ENCODE measurements at places on chromosomes 13 and 19. TPM values are rescaled to one million over a fixed set of nuclear protein-coding genes. Genes with fewer than 3 reads are reported as not detected.

Gene ACER1
- total RNA-seq = 0.52 TPM

Gene GRK1
- not detected for total RNA-seq

GRCh38 chr19:10189616-10190015 lies 5.1 kb downstream of the DNMT1 start:
- DNase-seq = no peak

- DNase-seq = no peak
These were observed 1.3 kb downstream of the SAFB start for GRCh38 chr19:5624018-5624663.

- no peak for DNase-seq
These were observed 147.4 kb downstream of the PTPRS start for GRCh38 chr19:5193192-5193591.

DNA sequence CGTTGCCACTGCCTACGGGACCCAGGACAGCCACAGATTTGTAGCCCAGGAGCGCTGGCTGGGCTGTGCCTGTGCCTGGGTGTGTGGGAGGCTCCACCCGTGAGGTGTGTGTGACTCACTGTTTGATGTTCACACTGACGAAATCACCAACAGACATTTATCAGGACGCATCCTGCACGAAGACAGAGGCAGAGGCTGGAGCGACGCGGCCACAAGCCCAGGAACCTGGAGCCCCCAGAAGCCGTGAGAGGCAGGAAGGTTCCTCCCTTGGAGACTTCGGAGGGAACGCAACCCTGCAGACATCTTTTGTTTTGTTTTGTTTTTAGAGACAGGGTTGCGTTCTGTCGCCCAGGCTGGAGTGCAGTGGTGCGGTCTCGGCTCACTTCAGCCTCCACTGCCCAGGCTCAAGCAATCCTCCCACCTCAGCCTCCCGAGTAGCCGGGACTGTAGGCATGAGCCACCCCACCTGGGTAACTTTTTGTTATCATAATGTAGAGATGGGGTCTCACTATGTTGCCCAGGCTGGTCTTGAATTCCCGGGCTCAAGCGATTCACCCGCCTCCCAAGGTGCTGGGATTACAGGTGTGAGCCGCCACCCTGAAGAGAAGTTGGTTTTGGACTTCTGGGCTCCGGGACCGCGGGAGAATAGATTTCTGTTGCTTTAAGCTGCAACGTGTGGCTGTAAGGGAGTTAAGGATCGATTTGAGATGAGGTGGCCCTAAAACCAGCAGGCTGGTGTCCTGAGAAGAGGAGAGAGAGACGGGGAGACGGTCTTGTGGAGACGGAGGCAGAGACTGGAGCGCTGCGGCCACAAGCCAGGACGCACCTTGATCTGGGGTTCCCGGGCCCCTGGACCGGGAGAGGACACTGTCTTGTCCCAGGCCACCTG lies 24.9 kb upstream of the WDR18 start:
- DNase-seq = no peak

DNA sequence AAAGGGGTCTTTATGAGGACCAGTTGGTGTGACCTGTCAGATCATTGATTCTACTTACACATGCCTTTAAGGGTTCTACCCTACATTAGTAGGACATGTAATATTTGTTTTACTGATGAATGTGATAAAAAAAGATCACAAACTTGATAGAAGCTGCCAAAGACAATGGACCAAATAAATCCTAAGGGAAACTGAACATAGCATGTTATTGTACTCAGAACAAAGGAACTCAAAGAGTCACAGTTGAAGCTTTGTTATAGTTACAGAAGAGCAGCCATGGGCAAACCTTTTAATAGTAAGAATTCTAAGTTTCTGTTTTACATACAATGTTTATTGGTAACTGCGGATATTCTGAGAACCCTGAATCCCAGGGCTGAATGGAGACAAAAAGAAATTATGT lies 780.1 kb downstream of the SLITRK6 start:
- DNase-seq = no peak

DNA sequence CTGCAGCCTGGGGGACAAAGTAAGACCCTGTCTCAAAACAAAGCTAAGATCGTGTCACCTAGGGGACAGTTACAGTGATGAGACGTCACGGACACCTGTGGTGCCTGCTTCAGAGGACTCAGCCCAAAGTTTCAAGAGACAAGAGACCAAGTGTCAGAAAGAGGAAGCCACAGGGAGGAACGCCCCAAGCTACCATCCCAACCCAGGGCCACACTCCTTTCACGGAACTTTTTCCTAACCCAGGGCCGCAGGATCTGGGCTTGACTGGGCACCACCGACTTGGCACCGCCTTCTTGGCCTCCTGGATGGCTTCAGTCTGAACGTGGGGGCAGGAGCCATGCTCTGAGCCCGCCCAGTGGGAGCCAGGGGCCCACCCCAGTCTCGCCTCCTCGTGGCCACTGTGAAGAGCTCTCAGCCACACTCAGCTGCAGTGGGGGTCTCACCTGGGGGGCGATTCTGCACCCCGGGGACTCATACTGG lies 8.5 kb downstream of the MOB3A start:
- no peak for DNase-seq

Gene NCR1
- total RNA-seq = 0.61 TPM

Gene C1QTNF9
- total RNA-seq = not detected

DNA sequence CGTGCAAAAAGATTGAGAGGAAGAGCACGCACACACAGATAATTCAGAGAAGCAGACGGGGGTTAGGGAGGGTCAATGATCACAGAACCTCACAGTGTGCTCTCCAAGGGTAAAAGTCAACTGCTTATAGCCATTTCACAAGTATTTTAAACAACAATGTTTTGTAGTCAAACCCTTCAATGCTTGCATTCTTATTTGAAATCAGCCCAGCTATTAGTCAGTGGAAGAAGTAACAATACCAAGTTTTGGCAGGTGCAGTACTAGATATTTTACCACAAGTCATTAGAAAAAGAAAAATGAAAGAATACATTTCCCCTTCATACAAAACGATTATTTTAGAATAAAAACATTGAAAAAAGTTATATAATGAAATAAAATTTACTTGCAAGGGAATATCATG lies 2.6 kb downstream of the CSNK1A1L start:
- DNase-seq = no peak

Gene PEG3
- not detected for total RNA-seq

DNA sequence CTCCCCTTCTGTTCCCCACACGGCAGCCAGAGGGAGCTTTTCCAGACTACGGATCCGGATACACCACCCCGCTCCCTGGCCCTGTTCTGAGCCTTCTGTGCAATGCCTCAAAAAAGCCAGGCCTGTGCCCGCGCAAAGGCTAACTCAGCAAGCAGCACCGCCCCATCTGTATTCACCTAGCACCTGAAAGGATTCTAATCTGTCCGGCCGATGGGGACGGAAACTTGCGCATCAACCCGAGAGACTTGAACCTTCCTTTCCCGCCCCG lies 589 bp downstream of the ZBTB45 start:
- DNase-seq = no peak

Gene DMKN
- 0.46 TPM for total RNA-seq

Gene ALOX5AP
- 36.2 TPM for total RNA-seq

Gene TNFRSF19
- total RNA-seq = not detected

- no peak for DNase-seq
These were observed 992 bp upstream of the ADGRE1 start for GRCh38 chr19:6886277-6886897.

Gene ASPDH
- total RNA-seq = not detected

Gene S1PR5
- total RNA-seq = 0.23 TPM

DNA sequence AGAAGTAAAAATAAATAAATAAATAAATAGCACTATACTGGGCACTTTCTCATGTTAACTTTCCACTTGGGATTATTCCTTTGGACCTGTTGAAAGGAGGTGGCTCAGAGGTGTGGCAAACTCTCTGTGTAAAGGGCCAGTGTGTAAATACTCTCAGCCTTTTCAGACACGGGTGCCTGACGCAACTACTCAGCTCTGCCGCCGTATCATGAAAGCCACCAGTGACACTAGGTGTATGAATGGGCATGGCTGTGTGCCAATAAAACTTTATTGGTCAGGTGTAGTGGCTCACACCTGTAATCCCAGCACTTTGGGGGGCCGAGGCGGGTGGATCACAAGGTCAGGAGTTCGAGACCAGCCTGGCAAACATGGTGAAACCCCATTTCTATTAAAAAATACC lies 20.1 kb upstream of the SLC39A3 start:
- no peak for DNase-seq

Gene ZNF578
- 0.57 TPM for total RNA-seq

Gene ITGBL1
- total RNA-seq = not detected

DNA sequence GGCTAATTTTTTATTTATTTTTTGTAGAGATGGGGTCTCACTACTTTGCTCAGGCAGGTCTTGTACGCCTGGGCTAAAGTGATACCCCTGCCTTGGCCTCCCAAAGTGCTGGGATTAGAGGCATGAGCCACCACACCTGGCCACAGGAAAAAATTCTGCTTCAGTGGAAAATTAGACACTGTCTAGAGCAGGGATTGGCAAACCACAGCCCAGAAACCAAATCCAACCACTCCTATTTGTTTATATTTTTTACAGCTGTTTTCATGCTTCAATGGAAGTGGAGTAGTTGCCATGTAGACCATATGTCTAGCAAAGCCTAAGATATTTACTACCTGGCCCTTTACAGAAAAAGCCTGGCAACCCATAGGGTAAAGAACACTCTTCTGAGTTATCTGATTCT lies 123.7 kb upstream of the MRI1 start:
- DNase-seq = no peak

Gene CYP4F11
- not detected for total RNA-seq

Gene SAFB
- 154 TPM for total RNA-seq

- DNase-seq = no peak
These were observed 697 bp downstream of the FCGRT start for GRCh38 chr19:49512970-49513745.

GRCh38 chr19:46503848-46504453 lies 8.3 kb upstream of the PNMA8B start:
- no peak for DNase-seq

DNA sequence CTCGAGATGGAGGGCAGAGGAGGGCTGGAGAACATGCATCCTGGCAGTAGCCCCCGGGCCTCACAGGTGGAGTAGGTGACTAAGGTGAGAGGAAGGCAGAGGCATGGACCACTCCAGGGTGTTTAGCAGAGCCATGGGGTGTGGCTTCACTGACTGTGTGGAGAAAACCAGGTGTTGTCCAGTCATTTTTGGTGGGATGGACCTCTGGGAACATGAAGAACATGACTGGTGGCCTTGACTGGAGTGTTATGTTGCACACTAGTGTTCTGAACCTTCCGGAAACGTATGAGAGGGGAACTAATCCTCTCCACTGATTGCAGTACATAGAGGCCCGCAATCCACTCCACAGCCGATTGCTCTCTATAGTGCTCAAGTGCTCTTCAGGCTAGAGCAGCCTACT lies 16.9 kb downstream of the MED26 start:
- no peak for DNase-seq
